ENCODE measurements at places on chromosomes 4 and X.

- no peak for DNase-seq
These were observed 295.9 kb downstream of the SMARCA1 start for GRCh38 chrX:129227366-129227765.

GRCh38 chr4:72567821-72568675 lies 973 bp downstream of the ADAMTS3 start:
- no peak for DNase-seq

GRCh38 chr4:186724058-186724863 lies 605 bp upstream of the FAT1 start:
- DNase-seq = no peak

DNA sequence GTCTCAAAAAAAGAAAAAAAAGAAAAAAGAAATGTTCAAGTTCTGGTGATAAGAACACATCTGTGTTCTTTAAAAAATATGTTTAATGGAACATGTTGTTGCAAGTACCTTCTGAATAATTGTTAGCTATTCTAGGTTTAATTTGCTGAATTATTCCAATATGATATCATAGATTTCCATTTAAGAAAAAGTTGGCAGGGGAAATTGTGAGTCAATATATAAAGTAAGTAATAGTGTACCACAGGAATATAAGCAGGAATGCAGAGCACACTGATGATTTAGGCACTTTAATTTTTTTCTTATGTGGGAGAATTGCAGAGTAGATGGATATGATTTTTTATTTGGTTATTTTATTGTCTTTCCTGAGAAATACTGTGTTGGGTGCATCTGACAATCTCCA lies 190.7 kb downstream of the RPA4 start:
- DNase-seq = no peak

GRCh38 chr4:123235431-123235830 lies 161.2 kb upstream of the SPRY1 start:
- no peak for DNase-seq

- no peak for DNase-seq
These were observed 50.5 kb downstream of the GPR174 start for GRCh38 chrX:79195027-79195426.

DNA sequence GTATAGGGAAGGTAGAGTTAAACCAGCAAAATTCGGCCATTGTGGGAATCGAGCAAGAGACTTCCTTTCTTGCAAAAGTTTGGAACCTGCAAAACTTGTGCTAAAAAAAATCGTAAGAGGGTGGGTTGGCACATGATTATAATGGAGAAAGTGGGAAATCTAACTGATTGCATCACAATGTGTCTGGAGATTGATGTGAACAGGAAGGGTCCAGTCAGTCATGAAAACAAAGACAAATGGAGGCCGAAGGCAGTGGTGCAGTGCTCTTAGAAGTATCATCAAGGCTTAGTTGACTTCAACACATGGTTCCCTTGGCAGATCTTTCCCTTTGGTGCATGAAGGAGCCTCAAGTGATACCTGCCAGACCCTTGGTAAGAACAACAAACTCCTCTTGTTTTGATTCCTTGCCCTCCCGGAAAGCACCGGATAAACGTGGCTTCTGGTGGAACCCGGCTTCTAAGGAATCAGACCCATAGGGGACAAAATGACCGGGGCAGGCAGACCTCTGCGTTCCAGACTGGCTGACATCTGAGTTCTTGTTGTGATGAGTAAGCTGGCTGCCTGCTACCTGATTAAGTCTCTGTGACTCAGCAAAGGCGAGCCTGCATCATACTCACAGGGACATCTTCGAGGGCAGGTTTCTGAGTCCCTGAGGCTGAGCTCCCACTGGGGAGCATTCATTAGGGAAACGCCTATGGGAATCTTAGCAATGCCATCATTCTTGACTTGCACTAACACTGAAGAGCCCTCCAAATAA lies 87.7 kb upstream of the MAP3K15 start:
- DNase-seq = no peak

GRCh38 chr4:139913398-139913990 lies 240.5 kb downstream of the MAML3 start:
- DNase-seq = no peak

GRCh38 chrX:153560000-153560399 lies 38.9 kb downstream of the CCNQ start:
- DNase-seq = no peak

DNA sequence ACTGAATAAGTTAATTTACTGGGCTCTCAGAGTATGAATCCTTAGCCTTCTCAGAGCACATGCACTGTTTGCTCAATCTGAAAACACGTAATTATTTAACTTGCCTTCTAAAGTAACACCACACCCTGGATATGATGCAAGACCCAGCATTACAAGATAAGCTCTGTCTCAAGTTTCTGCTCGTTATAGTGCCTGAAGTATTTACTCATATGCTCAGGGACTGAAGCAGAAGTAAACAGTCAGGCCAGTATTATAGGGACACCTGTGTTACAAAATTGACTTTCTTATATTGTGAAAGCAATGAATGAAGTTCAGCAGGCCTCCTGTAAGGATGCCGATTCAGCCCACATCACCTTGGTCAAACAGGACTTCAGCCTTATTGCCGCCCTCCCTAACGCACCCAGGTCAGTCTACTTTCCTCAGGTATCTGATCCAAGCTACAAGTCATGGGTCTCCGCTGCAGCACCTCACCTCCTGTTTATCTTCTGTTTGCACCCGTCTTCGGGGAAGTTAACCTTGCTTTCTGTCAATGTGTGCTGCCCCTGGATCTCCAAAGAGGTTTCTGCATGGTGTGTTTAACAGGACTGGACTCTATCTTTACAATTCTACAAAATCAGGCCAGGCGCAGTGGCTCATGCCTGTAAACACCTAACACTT lies 42.8 kb upstream of the KLF3 start:
- no peak for DNase-seq

DNA sequence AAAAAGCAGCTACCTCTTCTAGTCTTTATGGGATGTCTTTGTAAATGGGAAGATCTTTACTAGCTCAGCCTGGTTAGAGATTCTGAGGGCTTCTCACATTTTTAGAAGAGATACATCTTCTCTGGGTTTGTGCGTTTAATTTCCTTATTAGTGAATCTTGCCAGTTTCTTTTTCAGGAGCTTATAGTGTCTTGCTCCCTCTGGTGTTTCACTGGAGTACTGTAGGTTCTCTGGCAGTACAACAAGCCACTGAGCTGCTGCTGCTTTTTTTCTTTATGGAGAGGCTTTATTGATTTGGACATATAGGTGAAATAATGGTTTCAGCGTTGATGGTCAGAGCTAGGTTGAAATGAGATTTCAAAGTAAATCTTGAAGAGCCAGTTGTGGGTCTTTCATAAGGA lies 82.9 kb downstream of the LAS1L start:
- DNase-seq = no peak

- no peak for DNase-seq
These were observed 256.2 kb downstream of the TRAM1L1 start for GRCh38 chr4:116829187-116829586.

- no peak for DNase-seq
These were observed 492.0 kb downstream of the IDS start for GRCh38 chrX:149013081-149013480.

Measured in activated effector memory CD4-positive, alpha-beta T cell treated with Interleukin-2 at 50 U/mL for 16 hours (primary cell).